ENCODE measurements at places on chromosomes 13 and 19. TPM values are rescaled to one million over a fixed set of nuclear protein-coding genes. Genes with fewer than 3 reads are reported as not detected.

FFAR3 gene
- total RNA-seq = 0.44 TPM

ZNF729 gene
- not detected for total RNA-seq

ZNF230 gene
- total RNA-seq = 3.7 TPM

OLFM2 gene
- 9.0 TPM for total RNA-seq

TNFSF13B gene
- 1.9 TPM for total RNA-seq

KMT5C gene
- total RNA-seq = 6.7 TPM

ZNF665 gene
- 0.79 TPM for total RNA-seq

JOSD2 gene
- 27.3 TPM for total RNA-seq

CDX2 gene
- not detected for total RNA-seq

ADAMTSL5 gene
- 25.0 TPM for total RNA-seq

CAMSAP3 gene
- total RNA-seq = 0.73 TPM

CRX gene
- total RNA-seq = not detected

CACNA1A gene
- total RNA-seq = 0.39 TPM

- no peak for DNase-seq
Observed at GRCh38 chr19:40216777-40217026, 1.5 kb downstream of the TTC9B start.

DNA sequence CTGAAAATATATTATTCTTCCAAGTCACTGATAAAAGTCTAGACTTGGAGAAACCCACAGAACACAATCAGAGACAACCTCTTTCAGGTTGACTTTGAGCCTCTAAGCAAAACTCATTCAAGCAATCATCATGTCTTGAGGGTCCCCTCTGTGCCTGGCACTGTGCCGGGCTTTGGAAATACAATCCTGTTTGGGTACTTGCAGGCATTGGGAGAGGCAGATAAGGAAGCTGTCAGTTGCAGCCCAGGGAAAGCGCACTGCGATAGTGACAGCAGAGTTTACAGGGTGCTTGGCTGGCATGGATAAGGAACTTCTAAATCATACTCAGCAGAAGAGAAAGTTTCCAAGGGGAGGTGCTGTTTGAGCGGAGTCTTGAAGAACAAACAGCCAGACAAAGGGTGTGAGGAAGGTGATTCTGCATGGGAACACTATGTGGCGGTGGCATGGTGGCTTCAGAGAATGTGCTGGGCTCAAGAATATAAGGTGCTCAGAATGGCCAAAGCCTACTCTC, 9.1 kb downstream of the SERP2 start:
- peak; percentile 30 for DNase-seq

- DNase-seq = no peak
Observed at GRCh38 chr19:3479177-3479833, 1.0 kb downstream of the SMIM24 start.

DNA sequence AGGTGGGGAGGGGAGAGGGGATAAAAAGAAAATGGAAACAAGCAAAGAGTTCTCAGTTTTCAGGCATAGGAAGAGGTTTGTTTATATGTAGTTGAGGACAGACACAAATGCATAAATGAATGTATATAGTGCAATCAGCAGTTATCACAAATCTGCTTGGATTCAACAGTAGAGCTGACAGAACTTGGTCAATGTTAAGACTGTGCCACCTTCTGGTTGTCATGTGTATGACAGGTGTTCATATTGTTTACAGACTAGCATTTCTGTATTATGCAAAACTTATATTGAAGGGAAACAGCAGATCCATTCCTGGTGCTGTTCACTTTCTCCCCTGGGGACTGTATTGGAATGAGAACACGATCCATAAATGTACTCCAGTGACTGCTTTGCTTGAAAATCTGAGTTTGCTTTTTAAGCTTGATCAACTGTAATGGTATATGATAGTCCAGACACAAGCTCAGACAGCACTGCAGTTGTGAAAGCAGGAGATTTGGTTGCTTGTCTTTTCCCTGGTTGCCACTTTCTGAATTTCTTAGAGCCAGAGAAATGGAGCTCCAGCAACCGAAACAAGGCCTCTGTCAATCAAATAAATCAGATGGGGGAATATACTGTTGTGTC, 319.5 kb upstream of the OBI1 start:
- no peak for DNase-seq

DNA sequence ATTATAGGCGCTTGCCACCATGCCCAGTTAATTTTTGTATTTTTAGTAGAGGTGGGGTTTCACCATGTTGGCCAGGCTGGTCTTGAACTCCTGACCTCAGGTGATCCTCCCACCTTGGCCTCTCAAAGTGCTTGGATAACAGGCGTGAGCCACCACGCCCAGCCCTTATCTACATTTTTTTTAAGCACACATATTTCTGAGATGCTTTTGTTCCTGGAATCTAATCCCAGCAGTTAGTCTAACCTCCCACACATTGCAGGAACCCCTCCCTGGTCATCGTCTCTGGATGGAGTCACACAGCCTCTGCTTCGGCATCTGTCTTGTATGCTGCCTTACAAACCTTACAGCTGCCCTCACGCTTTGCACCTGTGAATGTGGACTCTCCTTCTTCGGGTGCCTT, 15.1 kb upstream of the KATNAL1 start:
- no peak for DNase-seq

- no peak for DNase-seq
Observed at GRCh38 chr13:110680852-110681251, 25.1 kb downstream of the CARS2 start.

DNA sequence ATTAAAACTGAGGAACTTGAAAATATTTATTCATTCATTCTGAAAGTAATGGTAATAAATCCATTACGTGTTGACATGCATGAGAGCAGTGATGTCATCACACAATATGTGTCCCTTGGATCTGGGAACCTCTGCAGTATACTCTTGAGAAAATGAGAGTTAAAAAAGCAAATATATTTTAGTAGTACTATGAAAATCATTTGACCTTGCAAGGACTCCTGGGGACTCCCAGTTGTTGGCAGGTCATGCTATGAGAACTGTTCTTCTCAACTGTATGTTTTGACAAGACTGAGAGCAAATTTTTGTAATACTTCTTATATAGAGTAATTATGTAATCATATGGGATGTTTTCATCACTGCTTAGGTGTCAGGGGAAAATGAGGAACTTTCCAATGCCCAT, 249.4 kb downstream of the PCCA start:
- no peak for DNase-seq

GRCh38 chr13:24661713-24662112, 18.5 kb upstream of the ATP12A start:
- DNase-seq = no peak

DNA sequence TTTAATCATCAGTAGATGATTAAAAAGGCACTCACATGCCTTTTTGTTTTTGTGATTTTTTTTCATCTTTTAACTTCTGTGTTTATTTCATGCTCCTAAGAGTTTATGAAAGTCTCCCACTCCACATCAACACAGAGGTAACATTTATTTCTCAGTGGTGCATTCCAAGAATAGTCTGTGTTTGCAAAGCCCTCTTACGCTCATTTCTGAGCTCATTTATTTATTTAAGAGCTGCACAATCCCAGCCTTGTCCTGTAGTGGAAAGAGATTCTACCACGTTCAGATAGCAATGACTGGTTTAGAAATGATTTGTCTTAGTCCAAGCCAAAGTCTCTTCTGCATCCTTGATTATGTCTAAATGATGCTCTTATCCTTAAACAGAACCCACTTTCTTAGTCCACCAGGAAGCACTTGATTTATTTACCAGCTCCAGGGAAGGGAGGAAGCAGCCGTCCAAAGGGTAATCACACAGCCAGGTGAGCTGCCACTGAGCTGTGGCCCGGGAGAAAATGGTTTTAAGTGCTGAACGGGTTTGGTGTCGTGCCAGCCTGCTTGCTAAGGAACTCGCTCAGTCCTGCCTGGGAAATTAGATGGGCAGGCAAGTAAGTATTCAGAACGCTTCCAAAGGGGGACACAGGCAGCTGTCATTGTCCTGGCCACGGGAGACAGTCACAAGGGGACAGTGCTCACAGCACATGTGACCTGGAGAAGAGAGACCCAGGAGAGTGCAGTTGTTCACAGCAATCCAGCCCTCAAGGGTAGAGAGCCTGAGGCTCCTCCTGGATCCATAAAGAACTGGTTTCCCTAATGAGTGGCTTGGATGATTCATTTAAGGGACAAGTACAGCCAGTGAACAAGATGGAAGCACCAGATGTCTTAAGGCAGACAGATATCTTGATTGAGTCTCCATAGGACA, 131.8 kb upstream of the WASF3 start:
- peak; percentile 28 for DNase-seq

DNA sequence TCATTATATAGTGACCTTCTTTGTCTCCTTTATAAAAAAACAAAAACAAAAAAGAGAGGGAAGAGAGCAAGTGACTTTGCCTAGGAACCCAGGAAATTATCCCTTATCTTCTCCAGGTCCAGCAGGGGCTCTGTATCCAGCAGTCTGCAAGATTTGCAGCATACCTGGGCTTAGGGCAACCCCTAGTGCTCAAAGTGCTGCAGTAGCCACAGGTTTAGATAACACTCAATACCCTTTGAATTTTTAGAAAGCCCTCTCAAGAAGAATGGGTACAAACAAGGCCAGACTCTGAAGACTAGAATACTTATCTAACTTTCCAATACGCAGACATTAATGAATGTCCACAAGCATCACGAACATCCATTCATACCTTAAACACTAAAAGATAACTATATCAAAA, 43.2 kb downstream of the CCNA1 start:
- DNase-seq = no peak

DNA sequence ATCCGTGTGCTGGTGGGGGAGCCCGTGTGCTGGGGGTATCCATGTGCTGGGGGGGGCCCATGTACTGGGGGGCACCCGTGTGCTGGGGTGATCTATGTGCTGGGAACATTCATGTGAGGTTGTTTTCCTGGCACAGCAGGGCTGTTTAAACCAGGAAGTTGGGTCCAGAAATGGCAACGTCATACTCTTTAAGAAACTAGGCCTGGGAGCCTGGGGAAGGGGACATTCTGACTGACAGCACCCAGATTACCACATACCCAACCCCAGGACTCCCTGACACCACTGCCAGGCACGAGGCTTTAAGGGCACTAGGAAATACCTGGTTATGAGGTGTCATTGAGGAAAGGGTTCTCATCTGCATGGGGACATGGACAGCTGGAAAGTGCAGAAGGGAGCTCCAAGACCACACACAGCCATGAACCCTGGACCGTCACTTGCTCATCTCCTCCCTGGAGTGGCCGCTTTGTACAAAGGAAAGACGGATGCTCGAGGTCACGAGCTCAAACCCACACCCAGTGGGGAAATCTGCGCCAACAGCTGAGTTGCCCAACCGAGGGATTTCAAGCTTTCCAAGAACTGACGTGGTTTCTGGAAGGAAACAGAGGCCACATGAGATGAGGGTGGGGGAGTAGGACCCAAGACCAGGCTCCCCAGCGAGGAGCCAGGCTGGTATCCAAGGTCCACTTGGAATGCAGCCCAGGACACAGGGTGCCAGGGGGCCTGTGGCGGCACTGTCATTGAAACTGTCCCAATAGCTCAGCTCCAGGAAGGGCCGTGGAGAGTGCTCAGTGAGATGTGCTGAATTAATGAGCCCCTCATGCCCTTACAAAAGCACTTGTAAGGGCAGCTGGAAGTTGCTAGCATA, 40.9 kb downstream of the RAB20 start:
- peak; percentile 85 for DNase-seq

GRCh38 chr13:108323031-108323430, 53.5 kb downstream of the TNFSF13B start:
- DNase-seq = no peak

DNA sequence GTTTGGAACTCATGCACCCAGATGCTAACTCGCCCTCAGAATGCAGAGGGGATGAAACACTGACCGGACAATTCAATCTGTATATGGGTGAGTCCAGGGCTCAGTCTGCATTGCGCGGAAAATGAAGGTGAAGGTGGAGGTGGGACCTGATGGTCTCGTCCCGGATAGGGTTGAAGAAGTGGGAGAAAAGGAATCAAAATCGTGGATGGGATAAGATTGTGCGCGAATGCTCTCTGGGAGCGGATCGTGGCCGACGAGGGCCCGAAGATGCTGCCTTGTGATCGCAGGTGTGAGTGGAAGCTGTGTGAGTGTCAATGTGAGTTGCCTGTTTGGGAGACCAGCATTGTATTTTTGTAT, 594 bp upstream of the ZNF850 start:
- no peak for DNase-seq

- DNase-seq = peak; percentile 46
Observed at GRCh38 chr13:43269037-43269481, 245.7 kb downstream of the DNAJC15 start.

DNA sequence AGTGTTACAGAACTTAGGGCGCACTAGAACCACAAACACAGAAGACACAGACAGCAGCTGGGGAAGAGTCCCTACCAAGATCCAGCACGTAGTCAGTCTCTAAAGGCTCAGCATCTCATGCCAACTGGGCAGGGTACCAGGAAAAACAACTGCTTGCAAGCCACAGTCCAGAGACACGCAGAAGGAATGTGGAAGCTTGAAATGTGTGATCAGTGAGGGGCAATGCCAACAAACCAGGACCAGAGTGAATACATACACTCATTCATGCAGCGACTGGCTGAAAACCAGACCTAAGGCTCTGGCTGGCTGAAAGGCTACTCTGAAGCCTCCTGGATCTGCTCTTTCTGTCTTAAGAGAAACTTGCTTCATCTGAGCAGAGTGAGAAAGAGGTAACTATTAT, 1484.8 kb downstream of the EFNB2 start:
- DNase-seq = no peak

DNA sequence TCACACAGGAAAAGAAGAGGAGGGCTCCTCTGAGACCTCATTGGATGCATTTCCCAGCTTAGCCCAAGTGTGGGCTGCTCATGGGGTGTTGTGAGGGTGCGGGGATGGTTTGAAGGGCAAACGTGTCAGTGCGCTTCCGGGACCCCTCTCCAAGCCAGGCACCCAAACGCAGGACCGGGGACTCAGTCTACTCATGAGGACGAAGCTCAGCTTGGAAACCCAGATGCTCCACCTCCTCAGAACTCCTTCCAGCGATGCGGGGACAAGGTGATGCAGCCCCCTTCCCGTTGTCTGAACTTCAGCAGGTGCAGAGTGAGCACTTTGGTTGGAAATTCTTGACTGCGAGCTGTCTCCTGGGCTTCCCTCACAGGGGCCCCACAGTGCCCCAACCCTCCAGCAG, 33.1 kb upstream of the MTIF3 start:
- DNase-seq = no peak

- DNase-seq = no peak
Observed at GRCh38 chr19:45972947-45973540, 621 bp downstream of the NOVA2 start.

- no peak for DNase-seq
Observed at GRCh38 chr13:74768521-74769085, 634.4 kb upstream of the KLF12 start.

- DNase-seq = no peak
Observed at GRCh38 chr13:61531383-61532065, 115.9 kb upstream of the PCDH20 start.

- no peak for DNase-seq
Observed at GRCh38 chr13:51856998-51857397, 4.8 kb upstream of the CCDC70 start.

All from left cardiac atrium (tissue), 4 donors.